Foreskin melanocyte (primary cell): ENCODE measurements at places on chromosomes 1 and 21.

DNA sequence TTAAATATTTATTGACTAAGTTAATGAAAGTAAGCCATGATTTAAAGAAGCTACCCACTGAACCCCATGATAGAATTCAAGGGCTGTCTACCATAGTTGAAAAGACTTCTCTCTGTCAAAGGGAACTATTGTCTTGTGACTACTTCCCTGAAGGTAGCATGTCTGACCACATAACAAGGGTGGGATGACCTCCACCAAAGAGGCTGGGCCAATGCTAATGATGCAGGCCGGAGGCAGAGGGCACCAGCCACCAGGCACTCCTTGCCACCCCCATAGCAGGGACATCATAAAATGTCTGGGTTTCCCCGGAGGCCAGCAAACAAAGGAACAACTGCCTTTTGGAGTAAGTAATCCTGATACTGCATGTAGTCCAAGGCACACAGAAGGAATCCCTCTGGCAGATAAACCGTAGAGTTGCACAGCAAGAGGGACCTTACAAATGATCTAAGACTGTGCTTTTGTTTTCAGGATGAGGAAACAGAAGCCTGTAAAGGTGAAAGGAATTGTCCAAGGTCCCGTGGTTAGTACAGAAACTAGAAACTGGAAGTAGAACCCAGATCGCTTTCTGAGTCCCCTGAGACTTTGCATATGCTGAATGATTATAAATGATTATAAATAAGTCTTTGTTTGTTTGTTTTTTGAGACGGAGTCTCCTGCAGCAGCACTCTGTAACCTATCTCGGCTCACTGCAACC lies 33.5 kb upstream of the ITPKB start:
- DNase-seq: no peak

- DNase-seq: no peak
These were observed 35.4 kb downstream of the VANGL1 start for GRCh38 chr1:115677182-115677555.

- no peak for DNase-seq
These were observed 8.2 kb downstream of the KCNA2 start for GRCh38 chr1:110597966-110598365.

DNA sequence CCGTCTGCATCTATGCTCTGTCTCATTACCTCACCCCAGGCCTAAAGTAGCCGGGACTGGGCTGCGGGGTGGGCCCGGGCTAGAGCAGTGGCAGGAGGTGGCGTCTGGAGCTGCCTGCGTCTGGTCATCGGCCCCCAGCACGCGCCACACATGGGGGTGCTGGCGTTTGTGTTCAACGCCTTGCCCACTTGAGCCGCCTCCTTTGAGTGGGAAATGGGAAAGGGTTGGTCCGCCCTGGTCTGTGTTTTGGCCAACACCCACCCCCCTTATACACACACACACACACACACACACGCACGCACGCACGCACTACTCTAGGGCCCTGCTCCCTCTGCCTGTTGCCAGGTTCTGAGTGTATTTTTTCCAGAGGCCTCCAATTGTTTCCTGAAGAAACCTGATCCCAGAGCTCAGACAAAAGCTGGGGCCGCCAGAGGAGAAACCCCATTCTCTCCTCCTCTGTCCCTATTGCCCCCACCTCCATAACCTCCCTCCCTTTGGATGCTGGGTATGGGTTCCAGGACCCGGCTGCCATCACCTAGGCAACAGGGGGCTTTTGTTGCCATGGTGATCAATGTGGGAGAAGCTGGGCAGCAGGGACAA lies 10.1 kb downstream of the VANGL2 start:
- no peak for DNase-seq

DNA sequence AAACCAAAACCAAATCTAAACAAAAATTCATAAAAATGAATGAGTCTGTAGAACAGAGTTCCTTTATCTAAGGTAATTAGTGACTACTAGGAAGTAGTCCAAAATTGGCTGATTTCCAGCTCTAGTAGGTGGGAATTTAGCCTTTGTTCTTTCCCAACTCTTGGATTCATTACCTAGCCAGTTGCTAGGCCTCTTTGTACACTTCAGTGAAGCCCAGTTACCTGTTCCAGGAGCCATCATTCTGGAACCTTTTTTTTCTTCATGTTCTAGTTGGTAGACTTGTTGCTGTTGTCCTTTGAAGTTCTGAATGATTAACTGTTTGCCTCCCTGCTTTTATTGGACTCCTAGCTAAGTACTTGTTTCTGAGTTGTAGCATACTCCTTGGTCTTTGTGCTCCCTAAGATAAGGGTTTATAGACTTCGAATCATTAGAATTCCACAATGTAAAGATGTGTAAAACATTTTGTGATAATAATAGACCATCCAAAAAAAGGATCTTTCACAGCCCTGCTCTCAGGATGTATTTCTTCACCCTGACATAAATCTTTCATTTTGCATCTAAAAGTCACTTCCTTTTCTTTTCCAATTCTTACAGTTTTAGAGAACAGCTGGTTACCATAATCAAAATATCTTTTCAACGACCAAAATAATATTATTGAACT lies 9.8 kb downstream of the PLA2G4A start:
- DNase-seq: no peak

DNA sequence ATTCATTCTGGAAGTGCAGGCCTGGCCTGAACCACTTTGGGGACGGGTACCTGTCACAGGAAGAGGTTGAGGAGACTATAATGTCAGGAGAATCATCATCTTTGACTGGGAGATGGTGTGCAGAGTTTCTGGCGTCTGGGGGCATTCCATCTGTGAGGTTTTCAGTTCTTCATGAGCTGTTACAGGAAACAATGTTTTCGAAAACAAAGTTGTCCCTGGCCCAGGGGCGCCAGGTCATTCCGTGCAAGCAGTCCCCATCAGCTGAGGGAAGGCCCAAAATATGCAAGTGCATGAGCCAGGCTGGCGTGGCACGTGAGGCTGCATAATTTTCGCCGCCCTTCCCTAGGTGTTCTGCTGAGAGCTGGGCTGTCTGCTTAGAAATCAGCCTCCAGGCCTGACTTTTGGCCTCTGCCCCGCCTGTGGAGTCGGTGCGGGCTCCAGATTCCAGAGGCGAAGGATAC lies 68.4 kb upstream of the ATP5PO start:
- DNase-seq: no peak

DNA sequence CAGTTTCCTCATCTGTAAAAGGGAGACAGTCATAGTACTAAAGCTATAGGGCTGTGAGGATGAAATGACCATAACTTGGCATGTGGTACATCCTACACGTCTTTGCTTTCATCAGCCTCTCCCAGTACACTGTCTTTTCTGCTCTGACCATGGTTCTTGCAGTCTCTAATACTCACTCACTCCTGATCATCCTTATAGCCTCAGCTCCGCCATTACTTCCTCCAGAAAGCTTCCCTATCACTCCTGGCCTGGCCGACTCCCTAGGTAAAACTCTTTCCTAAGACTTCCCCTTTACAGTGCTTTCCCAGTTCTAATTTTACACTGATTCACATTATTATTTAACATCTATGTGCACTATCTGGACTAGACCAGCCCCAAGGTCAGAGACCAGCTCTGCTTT lies 5.0 kb upstream of the MRPL24 start:
- DNase-seq: no peak

GRCh38 chr21:45573452-45574035 lies 31.3 kb upstream of the SLC19A1 start:
- DNase-seq: no peak
